Fibroblast of upper back skin (primary cell): ENCODE measurements at places on chromosomes 12 and 14.
A peak's percentile ranks its signal among the peaks of the same experiment; 100 is the strongest.

GRCh38 chr12:1347294-1347693, 247.1 kb downstream of the FBXL14 start:
- DNase-seq: no peak

- DNase-seq: peak; percentile 92
Observed at GRCh38 chr14:86935241-86935885, 1057.6 kb downstream of the GALC start.

DNA sequence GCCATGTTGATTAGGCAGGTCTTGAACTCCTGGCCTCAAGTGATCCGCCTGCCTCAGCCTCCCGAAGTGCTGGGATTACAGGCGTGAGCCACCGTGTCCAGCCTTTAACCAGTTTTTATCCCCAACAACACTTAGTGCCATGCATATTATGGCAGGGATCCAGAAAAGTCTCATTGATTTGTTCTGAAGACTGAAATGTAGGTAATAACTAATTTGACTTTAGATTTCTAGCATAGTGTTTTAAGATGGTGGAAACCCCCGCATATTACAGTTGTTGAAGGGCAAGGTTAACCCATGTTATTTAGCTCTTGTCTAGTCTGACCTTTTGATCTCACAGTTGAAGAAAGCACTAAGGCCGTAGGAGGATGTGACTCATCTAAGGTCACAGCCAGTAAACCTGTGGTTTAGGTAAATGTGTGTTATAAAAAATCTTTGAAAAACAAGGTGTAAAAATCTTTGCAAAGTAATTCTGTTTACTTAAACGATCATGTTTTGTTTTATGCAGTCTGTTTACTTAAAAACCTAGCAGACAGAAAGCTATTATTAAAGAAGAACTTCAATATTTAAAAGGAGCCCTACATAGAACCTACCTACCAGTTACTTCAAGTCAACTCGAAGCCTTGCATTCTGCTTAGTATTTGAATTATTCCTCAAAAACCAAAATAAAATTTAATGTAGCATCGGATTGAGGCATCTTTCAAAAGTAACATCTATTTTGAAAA, 24.8 kb downstream of the BICDL1 start:
- DNase-seq: no peak

DNA sequence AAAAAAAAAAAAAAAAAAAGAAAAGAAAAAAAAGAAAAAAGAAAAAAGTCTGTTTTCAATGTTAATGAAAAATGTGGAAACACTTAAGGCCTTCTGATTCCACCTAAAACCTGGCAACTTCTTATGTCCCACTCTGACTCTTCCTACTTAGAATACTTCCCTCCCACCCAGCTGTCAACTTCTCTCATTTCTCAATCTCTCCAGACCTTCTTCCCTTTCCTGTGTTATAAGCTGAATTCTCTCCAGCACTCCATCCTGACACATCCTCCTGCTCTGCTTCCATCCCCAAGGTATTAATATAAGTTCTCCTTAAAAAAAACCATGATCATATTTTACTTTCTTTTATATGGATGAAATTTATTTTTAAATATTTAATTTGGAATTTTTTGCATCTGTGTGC, 20.3 kb upstream of the TMTC1 start:
- DNase-seq: no peak

GRCh38 chr14:34251662-34252061, 210.4 kb downstream of the SPTSSA start:
- no peak for DNase-seq

DNA sequence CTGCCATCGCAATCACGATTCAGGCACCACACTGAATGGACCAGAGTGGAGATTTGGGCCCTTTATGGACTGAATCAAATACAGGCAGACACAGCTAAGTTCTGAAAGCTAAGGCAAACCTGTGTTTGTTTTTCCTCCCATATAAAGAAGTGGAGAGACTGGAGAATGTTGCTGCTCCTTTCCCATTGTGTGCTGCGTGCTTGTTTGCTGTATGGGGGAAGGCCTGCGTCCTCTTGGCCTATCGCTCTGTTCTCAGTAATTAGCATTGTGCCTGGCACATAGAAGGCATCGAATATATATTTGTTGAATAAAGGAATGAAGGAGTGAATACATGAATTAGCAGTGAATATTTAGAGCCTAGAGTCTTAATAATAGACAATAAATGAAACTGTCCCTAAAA, 12.4 kb downstream of the ST8SIA1 start:
- no peak for DNase-seq

GRCh38 chr14:68814539-68815297, 21.9 kb upstream of the ZFP36L1 start:
- peak; percentile 77 for DNase-seq

DNA sequence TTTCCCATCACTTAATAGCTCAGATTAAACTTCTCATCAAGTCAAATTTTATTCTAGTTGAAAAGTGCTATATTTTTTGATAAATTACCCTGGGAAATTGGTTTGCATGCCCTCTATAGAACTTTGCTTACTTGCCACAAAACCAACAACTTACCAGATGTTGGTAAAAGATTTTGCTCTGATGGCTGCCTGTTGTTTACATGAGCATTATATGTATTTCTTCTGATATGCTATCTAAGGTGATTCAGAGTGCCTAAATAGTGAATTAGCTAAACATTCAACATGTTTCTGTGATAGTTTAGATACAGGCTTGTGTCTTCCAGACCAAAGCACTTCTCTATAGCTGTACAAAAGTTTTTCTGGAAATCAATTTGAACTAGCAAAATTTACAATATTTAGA, 51.0 kb downstream of the PPM1A start:
- DNase-seq: no peak
